ENCODE measurements at places on chromosomes 13 and 19.

- DNase-seq = no peak
These were observed 13.8 kb upstream of the ZNF724 start for GRCh38 chr19:23263870-23264590.

DNA sequence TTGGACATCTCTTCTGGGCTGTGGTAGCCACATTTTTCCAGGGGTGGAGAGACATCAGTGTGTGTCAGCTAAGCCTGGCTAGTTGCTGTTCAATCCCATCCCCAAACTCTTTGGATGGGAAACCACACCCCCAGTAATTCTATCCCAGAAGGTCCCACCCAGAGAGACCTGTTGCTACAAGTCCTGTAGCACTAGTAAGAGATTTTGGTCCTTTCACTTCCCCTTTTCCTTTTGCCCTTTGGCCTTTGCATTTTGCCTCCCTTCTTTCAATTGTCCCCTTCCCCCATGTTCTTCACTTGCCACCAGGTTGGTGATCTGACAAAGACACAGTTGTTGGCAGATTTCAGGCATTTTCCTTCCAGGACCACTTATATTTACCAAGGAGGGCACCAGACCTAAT is 3.8 kb downstream of the CBY2 start:
- no peak for DNase-seq

DNA sequence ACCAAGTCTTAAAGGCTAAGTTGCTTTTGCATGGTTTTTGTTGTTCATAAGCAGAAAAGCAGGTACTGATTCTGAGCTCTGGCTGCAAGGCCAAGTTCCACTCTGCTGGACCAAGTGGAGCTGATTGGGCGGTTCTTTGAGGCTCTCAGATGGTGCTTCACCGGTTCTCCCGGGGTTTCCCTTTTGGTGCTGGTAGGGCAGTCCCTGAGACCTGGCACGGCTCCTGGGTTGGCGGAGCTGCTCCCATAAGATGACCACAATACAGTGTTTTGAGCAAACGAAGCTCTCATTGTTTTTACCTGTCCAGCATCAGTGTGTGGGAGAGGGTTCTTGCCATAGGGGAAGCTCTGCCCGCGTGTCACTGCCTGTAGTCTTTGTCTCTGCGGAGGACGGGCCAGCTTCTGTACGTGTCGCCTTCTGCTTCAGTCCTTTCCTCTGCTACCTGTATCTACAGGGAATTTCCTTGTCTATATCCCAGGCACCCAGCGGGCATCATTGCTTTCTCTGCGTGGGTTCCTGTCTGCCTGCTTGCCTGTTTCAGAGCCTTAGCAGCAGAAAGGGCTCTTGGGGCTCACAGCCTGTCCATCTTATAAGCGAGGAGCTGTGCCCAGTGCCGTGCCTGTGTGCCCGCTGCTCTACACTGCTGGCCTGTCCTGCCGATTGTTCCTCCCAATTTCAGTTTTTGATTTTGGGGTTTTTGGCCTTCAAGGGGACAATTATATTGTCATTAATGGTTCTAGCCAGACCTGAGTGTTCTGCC is 2.3 kb downstream of the U2AF2 start:
- DNase-seq = no peak

- DNase-seq = no peak
These were observed 27.6 kb downstream of the DNAJC3 start for GRCh38 chr13:95704510-95704909.

DNA sequence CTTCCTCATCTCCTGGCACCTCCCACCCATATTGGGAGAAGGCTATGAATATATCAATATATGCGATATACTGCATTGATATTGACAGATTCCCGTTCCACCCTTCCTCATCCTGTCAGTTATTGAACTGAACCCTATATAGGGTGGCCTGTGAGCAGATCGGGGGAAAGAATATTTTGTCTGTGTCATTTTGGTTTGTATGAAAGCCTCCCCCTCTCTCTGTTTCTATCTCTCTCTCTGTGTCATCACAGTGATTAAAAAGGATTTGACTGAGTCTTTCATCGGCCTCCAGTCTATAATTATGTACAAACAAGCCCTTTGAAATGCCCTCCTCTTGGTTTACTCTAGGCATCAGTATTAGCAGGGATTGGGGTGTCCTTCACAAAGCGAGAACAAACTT is 35.7 kb downstream of the RASL11A start:
- no peak for DNase-seq

GRCh38 chr19:49119411-49120324 is at the start of gene PPFIA3:
TSS of gene PPFIA3 (plus strand) at chr19:49119544. CDS start at chr19:49127874, 8,330 bp downstream.
- DNase-seq = peak; percentile 19

GRCh38 chr13:43229506-43229905 is 206.1 kb downstream of the DNAJC15 start:
- no peak for DNase-seq

Data from activated naive CD4-positive, alpha-beta T cell treated with anti-CD3 and anti-CD28 coated beads, Interleukin-2, amount 50 U/mL, for 16 hours (primary cell).